ENCODE measurements at places on chromosomes 3 and 15.

- DNase-seq: no peak
These were observed 15.3 kb upstream of the UNC13C start for GRCh38 chr15:53962646-53963561.

- no peak for DNase-seq
These were observed 308.3 kb downstream of the LRTM1 start for GRCh38 chr3:54619531-54619930.

DNA sequence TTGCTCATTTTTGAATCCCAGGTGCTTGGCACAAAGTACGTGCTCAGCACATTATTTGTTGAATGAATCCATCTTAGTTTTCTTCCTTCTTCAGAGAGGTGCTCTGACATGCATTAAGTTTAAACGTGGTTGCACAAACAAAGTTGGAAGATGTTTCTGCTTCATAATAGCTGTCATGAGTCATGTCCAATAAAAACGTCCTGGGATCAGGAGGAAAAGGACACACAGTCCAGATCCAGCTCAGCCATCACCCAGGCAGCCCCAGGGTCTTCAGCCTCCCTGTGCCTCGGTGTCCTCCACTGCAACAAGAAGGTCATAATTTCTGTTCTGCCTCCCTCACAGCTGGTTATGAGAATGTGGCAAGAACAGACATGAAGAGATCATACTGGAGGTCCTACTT is 55.4 kb downstream of the CCNL1 start:
- DNase-seq: no peak

DNA sequence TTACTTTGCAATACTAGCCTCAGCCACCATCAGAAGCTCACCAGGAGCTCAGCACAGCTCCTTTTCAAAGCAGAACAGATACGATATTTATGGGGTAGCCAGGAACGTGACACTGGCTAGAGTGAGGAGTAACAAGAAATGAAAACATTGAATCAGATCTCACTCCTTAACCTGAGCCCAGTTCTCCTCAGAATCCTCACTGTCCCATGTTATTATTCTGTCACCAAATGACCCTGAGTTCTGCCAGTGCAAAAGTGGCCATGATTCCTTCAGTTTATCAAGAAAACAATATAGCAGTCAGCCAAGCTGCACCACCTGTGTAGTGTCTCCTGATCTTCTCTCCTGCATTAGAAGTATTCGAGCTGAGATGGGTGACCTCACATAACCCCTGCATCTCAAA is 956.7 kb downstream of the TUSC7 start:
- no peak for DNase-seq

- peak; percentile 98 for DNase-seq
These were observed 27.0 kb downstream of the SHQ1 start for GRCh38 chr3:72821161-72821781.

- DNase-seq: no peak
These were observed 6.5 kb downstream of the RFTN1 start for GRCh38 chr3:16506884-16507577.

- no peak for DNase-seq
These were observed 626.4 kb upstream of the GOLIM4 start for GRCh38 chr3:168722091-168722490.

- DNase-seq: no peak
These were observed 162.6 kb downstream of the CCNL1 start for GRCh38 chr3:156997351-156997750.

DNA sequence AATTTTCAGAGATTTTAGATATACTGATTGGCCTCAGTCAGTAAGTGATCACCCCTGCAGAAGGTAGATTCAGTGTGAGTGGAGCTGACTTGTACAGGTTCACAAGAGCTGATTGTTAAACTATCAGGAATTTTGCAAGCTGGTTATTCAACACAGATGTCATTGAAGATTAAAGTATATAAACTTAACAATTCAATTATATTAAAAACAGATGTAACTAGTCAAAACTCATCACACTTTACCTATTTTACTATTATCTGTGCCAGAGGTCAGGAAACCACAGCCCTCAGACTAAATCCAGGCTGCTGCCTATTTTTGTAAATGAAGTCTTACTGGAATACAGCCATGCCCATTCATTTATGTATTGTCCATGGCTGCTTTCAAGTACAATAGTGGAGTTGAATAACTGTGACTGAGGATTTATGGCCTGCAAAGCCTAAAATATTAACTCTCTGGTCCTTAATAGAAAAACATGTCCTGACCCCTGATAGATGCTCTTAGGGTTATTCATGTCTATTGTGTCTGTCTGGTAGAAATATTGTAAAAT is 429.3 kb upstream of the PDZRN3 start:
- no peak for DNase-seq

GRCh38 chr3:55519019-55519418 is 31.9 kb upstream of the WNT5A start:
- DNase-seq: no peak

DNA sequence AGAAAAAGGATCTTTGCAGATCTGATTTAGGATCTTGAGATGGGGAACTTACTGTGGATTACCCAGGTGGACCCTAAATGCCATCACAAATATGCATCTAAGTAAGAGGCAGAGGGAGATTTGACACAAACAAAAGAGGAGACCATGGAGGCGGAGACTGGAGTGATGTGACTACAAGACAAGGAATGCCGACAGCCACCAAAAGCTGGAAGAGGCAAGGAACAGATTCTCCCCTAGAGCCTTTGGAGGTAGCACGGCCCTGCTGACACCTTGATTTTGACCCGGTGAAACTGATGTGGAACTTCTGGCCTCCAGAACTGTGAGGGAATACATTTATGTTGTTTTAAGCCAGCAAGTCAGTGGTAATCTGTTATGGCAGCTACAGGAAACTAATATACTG is 44.0 kb downstream of the GASK1A start:
- no peak for DNase-seq

- no peak for DNase-seq
These were observed 254.5 kb downstream of the NEK10 start for GRCh38 chr3:27114684-27115083.

DNA sequence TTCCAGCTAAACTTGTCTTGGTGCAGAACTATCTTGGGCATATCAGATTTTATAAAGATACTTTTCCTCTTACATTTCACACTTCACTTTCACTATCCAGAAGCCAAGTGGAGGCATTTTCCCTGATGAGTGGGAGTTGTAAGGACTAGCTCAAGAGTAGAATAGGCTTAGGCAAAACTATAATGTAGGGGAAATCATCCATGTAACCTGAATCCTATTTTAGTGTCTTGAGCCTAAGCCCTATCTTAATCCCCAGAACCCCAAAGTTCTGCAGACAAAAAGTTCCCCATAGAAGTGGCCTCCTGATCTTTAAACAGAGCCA is 42.2 kb upstream of the CD47 start:
- DNase-seq: no peak

DNA sequence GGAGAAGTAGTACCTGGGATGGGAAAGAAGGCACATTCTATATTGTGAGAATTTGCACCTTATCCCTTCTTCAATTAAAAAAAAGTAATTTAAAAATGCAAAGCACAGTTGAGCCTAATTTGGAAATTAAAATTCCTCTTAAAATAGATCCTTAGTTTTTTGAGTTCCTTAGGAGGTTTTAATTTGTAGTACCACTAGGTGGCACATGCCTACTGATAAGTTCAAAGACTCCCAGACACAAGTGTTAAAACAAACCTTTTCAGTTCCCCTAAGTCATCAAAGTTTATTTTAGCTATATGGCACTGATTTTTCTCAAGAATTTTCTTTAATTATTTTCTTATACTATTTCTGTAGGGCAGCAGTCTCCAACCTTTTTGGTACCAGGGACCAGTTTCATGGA is 127.6 kb upstream of the AZI2 start:
- peak; percentile 11 for DNase-seq

DNA sequence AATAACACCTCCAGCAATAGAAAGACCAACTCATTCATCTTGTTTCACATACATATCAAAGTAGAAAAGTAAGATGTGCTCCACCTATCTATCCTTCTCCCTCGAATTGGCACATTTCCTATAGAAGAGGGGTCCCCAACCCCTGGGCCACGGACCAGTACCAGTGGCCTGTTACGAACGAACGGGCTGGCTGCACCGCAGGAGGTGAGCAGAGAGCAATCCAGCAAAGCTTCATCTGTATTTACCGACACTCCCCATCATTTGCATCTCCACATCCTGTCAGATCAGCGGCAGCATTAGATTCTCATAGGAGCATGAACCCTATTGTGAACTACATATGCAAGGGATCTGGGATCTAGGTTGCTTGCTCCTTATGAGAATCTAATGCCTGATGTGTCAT is 95.0 kb upstream of the CGNL1 start:
- no peak for DNase-seq

DNA sequence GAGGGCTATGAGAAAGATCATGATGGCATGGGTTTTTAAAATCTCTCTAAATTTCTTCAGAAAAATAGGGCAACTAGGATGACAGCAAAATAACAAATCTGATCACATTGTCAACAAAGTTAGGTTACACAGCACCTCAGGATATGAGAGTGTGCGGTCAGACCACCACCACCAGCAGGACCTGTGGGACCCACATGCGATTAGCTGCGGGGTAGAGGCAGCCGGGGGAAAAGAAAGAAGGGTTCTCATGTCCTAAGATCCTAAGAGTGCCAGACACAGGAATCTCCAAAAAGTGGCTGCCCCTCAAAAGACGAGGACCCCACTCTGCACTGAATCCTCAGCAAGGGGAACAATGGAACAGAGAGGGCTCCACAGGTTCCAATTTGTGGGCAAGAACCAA is 15.6 kb downstream of the CHRNA3 start:
- DNase-seq: no peak

DNA sequence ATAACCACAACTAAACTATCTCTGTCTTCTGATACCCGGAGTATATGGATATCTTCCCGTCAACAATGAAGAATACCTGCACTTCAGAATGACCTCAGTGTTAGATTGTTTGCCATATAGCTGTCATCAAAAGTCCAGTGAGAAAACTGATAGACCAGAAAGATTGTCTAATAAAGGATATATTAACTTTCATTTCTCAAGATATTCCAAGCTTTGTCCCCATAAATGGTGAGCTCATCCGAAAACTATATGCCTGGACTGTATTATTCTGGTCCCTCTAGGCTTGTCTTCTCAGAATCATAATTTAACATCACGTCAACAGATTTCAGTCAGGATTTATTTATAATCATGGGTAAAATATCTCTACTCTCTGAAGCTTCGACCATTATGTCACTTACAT is 100.5 kb downstream of the ATP8B4 start:
- DNase-seq: no peak

DNA sequence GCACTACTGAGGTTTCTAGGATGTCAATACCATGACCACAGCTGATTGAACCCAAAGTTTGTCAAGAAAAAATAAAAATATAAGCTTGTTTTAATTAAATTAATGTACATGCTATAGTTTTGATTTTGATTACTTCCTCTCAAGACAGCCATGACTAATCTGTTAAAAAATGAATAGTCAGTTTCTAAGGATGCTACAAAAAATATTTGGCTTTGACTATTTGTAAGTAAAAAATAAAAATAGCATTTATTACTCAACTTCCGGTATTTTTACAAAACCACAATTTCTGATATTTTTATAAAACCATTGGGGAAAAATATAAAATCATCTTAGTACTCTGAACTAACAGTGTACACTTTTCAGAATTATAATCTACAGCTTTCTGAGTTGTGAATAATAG is 12.1 kb upstream of the TEX9 start:
- DNase-seq: no peak

DNA sequence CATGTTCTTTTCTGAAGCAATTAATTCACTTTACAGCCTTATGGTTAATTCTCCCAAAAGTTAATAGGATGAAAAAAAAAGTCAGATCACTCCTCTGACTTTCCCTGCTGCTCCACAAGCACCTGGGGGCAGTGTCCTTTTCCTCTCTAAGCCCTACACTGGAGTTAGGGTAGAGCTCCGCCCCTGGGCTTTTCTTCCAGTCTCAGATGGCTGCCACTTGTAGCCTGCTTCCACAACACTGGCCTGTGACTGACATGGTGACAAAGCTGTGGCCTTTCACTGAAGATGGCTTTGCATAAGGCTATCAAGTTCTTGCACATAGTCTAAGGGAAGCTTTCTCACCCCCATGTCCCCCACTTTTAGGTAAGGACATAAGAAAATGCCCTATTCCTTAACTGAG is 1.3 kb upstream of the MON1A start:
- DNase-seq: no peak

GRCh38 chr3:177041021-177041729 is 156.1 kb downstream of the TBL1XR1 start:
- DNase-seq: peak; percentile 69

- DNase-seq: no peak
These were observed 34.9 kb upstream of the GAP43 start for GRCh38 chr3:115588201-115589115.

DNA sequence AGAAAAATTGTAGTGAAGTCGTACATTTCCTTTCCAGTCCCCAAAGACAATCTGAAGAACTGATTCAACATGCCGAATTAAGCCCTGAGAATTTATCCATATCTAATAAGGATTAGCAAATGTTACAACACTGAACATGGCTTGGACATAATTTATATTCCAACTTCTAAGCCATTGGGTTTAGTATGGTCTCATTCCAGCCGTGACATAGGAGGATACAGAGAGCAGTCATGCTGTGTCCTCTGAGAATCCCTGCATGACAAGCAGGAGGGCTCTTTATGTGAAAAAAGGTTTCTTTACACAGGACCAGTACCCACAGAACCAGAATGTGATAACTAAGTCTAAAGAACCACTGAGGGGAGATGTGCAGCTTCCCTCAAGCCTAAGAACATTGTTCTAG is 231.9 kb upstream of the WNT5A start:
- DNase-seq: no peak

GRCh38 chr3:58422756-58423325 is 10.8 kb downstream of the PDHB start:
- DNase-seq: no peak

DNA sequence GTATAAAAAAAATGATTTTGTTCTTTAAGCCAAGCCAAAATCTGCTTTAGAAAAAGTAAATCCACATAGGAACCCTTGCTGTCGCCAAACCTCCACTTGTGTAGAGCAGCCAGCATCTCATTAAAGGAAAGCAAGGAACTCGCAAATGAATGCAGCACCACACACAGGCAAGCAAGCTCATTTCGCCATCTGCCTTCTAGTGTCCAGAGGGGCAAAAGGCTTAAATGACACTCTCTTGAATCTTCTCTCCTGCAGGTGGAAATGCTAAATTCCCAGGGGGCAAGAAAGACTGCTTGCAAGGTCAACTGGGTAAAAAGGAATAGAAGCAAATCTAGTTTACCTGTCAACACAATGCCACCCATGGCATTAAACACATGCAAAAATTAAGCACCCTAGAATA is 2.4 kb downstream of the MB21D2 start:
- no peak for DNase-seq

DNA sequence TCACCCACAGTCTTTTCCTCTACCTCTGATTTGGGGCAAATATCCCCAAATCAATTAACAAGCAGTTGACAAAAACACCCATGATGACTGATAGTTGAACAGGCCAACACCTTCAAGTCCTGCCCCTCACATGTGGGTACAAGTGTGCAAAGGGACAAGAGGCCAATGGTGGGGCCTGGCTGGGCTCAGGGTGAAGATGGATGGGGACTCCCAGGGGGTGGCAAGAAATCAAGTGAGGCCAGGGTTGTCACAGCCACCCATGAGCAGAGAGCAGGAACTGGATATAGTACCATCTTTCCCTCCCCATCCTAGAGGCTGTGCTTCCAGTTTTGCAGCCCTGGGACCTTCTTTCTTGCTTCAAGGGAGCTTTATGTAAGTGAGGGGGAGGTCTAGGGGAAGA is 270.2 kb upstream of the TOPAZ1 start:
- no peak for DNase-seq

GRCh38 chr15:73357999-73358665 is 10.6 kb downstream of the HCN4 start:
- no peak for DNase-seq

- no peak for DNase-seq
These were observed 19.0 kb upstream of the EPHB3 start for GRCh38 chr3:184542577-184542976.

GRCh38 chr3:127069814-127070440 is 87.0 kb downstream of the PLXNA1 start:
- DNase-seq: no peak
